HS-5 (cell line): ENCODE measurements at places on chromosomes 4 and X.

DNA sequence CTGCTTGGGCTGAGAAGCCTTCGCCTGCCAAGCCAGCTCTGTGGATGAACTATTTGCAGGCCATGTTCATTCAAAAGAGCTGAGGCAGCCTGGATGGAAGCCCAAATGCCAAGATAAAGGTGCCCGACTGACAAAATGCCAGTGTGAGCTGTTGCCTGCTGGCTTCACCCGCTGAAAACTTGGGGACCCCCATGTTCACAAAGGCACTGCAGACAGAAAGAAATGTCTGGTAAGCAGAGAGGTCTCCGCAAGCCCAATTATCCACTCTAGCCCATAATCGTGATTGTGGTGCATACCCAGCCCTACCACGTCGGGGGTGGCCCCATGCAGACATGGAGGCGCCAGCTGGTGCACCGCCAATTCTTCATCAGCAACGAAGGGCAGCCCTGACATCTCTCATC is 13.0 kb upstream of the SMIM20 start:
- no peak for DNase-seq

GRCh38 chrX:110803506-110803905 is 7.9 kb upstream of the CHRDL1 start:
- no peak for DNase-seq

- no peak for DNase-seq
Measured at GRCh38 chr4:63528256-63528991, 880.8 kb downstream of the TECRL start.

- DNase-seq, result no peak
Measured at GRCh38 chr4:55355555-55355954, 9.5 kb downstream of the SRD5A3 start.

DNA sequence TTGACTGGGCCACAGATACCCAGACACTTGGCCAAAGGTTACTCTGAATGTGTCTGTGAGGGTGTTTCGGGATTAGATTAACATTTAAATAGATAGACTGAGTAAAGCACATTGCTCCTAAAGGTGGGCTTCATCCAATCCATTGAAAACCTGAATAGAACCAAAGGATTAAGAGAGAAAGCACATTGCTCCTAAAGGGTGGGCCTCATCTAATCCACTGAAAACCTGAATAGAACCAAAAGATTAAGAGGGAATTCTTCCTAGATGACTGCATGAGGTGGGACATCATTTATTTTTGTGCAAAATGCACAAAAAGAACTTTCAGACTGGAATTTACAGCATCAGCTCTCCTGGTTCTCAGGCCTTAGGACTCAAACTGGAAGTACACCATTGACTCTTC is 351.2 kb upstream of the PCDH10 start:
- no peak for DNase-seq
